ENCODE measurements at places on chromosomes 12 and 14.

GRCh38 chr12:122026706-122027333, 5.1 kb downstream of the BCL7A start:
- no peak for DNase-seq

- no peak for DNase-seq
Measured at GRCh38 chr14:78848234-78848820, 678.2 kb downstream of the NRXN3 start.

GRCh38 chr14:99234961-99235571, 36.9 kb downstream of the BCL11B start:
- DNase-seq, result no peak

DNA sequence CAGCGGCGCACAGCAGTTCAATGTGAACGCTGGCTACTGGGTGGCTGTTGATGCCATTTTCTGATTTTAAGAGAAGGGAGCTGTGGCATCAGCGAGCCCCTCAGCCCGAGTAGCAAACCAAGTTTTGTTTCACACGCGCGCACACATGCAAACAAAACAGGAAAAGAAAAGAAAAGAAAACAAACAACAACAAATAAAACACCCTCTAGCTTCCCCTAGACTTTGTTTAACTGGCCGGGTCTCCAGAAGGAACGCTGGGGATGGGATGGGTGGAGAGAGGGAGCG, 540 bp downstream of the PAX9 start:
- no peak for DNase-seq

DNA sequence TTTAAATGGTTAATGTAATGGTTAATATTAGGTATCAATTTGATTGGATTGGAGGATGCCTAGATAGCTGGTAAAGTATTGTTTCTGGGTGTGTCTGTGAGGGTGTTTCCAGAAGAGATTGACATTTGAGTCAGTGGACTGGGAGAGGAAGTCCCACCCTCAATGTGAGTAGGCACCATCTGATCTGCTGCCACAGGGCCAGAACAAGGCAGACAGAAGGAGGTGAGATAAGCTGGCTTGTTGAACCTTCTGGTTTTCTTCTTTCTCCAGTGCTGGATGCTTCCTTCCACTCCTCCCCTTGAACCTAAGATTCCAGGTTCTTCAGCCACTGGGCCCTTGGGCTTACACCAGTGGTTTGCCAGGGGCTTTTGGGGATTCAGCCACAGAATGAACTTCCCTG, 756.5 kb upstream of the LRFN5 start:
- DNase-seq, result no peak

- DNase-seq, result no peak
Measured at GRCh38 chr12:132507656-132508490, 17.9 kb downstream of the FBRSL1 start.

DNA sequence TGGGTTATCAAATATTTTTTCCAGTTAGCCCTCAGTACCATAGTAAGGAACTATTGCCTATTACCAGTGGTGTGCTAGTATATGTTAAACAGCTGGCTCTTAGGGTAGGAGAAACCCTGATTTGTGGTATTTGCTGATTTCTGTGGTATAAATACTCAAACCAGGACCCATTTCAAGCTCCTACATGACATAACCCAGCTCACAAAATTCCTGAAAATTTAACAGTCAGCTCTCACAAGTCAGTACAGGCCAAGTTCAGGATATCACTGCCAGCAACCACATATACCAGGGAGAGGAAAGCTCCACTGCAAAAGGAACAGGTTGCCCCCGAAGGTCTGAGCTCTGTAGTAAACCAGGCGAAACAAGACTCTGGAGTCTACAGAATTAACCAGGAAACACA, 315.3 kb downstream of the NOVA1 start:
- no peak for DNase-seq

GRCh38 chr12:8951744-8952143, 2.3 kb upstream of the M6PR start:
- no peak for DNase-seq

- no peak for DNase-seq
Measured at GRCh38 chr12:108788076-108788782, 56.9 kb upstream of the CORO1C start.

DNA sequence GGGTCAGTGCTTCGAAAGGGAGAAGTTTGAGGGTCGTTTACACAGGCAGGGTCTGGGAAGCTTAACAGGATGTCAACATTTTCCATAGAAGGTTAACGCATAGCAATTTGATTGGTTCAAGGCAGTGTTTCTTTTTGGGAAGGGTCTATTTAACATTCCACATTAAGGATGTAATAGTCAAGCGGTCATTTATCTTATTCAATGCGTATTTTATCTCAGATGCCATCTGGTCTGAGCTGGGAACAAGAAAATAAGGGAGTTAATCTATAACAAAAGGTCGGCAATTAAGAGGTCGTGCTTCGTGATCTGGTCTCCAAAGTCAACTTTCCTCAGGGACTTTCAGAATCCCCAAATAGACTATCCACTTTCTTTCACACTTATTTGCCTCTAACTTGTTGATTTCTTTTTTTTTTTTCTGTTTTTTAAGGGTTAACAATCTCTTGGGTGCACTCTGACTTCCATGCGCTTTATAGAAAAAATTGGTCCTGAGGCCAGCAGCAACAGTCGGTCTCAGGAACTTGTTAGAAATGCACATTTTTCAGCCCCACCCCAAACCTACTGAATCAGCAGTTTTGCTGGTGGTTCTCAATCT, 550 bp upstream of the RESF1 start:
- peak; percentile 14 for DNase-seq

DNA sequence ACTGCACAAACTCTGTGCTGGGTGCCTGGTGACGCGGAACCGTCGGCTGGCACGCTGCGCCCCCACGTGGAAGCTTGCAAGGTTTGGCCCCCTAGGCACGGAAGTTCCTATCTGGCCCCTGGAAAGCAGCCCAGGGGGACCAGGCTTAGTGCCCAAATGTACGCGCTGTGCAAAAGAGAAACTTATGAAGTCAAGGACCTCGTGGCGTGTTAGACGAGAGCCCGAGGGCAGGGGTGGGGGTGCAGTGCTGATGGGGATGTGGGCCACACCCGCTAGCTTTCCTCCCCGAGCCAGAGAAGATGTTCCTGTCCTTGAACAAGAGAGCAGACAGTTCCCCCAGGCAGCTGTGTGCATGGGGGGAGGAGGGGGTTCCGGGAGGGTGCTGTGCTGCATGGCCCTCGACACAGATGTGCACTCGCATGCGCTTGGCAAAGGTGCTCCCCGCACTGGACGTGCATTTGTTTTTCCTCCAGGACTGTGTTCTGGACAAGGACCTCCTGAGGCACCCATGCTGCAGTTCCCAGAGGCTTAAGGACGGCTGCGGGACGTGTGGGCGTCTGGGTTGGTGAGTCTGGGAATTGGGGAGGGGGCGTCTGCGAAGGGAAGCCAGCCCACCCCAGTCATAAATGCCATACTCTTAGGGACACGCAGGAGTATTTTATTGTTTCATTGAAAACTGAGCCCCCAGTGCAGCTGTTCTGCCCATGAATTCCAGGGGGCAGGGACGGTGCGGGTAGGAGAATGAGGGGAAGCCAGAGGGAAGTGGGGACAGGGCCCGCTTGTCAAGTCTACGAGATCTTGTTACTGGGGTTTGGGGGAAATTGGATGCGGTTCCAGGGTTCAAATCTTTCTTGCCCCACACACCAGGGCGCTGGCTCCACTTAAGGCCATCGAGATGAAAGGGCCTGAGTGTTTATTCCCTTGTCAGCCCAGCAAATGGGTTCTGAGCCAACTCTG, 80.0 kb downstream of the NTF3 start:
- no peak for DNase-seq

- no peak for DNase-seq
Measured at GRCh38 chr12:117507548-117507947, 146.1 kb upstream of the NOS1 start.

DNA sequence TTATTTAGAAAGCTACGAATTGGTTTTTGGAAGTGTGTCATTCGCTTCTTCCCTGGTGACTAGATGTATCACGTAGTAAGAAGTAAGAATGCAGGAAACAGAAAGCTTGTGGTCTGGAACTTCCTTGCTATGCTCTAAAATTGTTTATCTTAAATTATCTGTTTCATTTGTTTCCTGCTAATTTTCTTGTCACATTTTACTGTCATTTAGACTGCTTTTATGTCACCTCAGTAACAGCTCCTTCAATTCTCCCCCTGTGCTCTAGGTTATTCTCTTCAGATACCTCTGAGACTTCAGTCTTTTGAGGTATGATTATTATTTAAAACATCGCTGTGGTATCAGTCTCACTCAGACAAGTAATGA, 699 bp upstream of the CD69 start:
- no peak for DNase-seq

DNA sequence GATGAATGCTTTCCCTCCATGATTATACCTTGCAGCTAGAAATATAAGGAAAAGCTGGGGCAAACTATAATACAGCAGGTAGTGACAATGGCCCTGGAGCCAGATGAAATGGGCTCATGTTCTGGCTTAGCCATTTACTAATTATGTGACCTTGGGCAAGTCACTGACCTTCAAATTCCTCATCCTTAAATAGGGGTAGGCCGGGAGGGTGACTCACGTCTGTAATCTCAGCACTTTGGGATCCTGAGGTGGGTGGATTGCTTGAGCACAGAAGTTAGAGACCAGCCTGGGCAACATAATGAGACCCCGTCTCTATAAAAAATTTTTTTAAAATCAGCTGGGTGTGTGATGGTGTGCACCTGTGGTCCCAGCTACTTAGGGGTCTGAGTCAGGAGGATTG, 155.4 kb downstream of the C12orf75 start:
- no peak for DNase-seq

DNA sequence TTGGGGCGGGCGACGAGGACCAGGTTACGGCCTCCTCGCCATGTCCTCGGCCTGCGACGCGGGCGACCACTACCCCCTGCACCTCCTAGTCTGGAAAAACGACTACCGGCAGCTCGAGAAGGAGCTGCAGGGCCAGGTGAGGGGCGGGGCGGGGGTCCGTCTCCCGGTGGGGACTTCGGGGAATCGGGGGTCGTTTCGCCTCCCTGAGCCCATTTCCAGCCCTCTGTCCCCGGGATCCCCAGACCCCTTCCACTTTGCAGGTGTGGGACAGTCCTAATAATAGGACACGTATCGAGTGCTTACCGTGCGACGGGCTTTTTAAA, 380 bp downstream of the ANKRD13A start:
- no peak for DNase-seq

DNA sequence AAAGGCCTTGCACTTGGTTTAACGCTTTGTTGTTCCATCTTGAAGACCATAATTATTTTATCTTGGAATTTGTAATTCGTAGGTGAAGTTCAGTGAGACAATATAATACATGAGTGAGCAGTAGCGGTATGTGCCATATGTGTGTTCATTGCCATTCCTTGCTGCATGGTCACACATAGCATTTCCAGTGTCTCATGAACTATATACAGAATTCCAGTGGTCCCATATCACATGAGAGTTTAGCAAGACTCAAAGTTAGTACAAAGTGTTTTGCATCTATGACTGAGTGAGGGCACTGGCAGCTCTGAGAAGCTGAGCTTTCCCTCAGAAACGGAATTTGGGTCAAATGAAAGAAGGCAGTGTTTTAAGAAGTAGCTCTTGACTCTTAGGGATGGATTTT, 359.8 kb downstream of the FOXG1 start:
- no peak for DNase-seq

DNA sequence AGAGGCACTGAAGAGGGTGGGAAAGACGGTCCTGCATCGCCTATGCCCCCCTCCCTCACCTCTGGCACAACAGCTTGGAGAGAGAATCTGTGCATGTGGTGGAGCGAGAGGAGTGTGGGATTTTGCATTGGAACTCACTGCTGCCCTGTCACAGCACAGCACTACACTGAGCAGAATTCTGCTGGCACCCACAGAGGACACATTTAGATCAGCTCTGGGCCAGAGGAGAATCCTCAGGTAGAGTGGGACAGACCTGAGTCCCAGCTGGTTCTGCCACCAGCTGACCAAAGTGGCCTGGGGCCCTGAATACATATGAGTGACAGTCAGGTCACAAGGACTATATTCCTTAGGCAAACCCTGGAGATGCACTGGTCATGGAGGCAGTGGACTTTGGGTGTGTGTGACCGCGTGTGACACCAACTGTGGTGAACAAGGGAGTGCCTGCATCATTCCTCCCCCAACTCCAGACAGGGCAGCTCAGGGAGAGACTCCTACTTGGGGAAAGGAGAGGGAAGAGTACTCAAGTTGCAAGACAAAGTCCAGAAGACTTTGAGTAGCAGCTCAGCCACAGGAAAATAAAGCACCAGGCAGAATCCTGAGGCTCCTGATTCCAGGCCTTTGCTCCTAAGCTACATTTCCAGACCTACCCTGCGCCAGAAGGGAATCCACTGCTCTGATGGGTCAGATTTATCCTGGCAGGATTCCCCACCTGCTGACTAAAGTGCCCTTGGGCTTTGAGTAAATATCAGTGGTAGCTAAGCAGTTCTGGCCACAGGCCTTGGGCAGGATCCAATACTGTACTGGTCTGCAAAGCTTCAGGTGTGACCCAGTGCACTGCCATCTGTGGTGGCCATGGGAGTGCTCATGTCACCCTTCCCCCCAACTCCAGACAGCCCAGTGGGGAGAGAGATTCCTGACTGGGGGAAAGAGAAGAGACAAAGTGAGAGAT, 10.6 kb upstream of the ACOT1 start:
- no peak for DNase-seq

- no peak for DNase-seq
Measured at GRCh38 chr14:38663382-38663781, 407.5 kb upstream of the CLEC14A start.

DNA sequence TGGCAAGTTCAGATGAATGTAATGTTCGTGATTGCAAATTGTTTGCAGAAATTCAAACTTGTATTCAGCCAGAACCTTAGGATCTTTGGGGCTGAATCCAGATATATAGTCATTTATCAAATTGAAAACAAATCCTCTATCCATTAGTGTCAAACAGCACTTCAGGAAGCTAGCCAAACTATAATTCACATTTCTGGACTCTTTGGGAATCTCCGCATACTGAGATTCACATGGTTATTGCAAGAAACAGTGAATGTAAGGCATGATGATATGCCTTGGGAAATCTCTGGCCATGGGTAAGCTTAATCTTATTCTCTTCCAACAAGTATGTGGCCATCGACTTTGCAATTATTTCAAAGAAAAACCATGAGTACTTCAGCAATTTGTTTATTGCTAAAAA, 98.5 kb downstream of the KLHL28 start:
- DNase-seq, result no peak

DNA sequence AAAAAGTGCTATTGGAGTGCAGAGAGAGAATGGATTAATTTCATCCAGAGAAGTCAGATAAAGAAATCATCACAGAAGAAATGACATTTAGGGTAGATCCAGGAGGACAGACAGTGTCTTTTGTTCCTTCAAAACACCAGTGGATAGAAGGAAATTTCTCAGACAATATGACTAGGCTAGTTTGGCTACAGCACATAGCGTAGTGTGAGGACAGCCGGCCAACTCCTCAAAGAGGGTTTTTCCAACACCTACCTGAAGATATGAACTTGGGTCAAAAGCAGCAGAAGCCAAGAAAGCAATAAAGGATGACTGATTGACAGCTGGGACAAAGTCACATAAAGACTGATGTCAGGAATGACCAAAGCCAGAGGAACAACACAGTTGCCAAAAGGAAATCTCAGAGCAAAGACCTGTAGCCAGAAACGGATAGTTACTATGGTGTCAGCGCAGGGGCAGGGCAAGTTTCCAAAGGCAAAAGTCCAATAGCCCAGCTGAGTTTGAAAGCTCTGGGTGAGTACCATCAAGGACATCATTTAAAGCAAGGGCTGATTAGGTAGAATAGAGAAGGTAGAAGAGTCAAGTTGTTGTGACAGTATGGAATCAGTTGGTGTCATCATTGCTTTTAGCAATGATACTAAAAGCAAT, 58.7 kb upstream of the PDE3A start:
- no peak for DNase-seq

- no peak for DNase-seq
Measured at GRCh38 chr14:94538070-94538740, 23.0 kb upstream of the SERPINA4 start.

GRCh38 chr12:130764475-130765185, 48.5 kb upstream of the RIMBP2 start:
- DNase-seq, result no peak

- DNase-seq, result no peak
Measured at GRCh38 chr12:10235761-10236631, 23.3 kb downstream of the GABARAPL1 start.

All from AG09309 (cell line).